ENCODE measurements at places on chromosomes 4 and X.

DNA sequence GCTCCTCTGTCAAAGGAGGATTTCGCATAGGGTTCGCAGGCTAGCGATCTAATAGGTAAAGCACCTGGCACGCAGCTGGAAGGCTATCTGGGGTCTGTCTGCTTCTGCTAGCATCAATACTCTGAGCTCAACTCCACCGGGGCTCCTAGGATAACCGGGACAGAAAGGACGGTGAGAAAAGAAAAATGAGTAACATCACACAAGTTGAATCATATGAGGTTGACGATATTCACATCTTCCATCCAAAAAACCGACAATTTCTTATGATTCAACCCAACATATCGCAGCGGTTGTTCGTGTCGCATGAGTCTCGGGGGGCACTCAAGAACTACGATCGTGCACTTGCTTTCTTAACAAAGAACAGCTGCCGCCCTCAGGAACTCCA is 1.8 kb downstream of the PROM1 start:
- DNase-seq = no peak

- no peak for DNase-seq
Observed at GRCh38 chrX:129661369-129661768, 6.6 kb upstream of the APLN start.

DNA sequence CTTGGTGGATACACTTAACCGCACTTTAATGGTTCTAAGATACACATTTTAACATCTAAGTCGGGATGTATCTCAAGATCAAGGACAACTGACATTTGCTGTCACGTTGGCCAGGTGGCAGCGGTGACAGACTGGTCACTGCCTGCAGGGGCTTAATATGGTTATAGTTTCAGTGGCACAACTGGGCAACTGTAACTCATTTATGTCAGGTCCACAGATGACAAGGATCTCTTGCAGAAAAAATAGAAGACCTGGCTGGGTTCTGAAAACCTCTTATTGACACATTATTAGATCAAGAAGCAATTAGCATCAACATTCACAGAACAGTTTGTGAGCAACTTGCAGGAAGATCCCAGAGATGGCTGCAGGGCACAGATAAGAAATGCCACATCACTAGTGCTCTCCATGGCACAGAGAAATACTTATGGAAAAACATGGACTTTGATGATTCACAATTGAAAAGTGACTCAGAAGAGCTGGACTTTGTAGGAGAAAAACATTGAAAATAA is 99.6 kb upstream of the SORBS2 start:
- no peak for DNase-seq

- DNase-seq = no peak
Observed at GRCh38 chr4:14303856-14304255, 676.3 kb upstream of the BOD1L1 start.

- DNase-seq = no peak
Observed at GRCh38 chr4:1686440-1687036, 2.4 kb upstream of the FAM53A start.

DNA sequence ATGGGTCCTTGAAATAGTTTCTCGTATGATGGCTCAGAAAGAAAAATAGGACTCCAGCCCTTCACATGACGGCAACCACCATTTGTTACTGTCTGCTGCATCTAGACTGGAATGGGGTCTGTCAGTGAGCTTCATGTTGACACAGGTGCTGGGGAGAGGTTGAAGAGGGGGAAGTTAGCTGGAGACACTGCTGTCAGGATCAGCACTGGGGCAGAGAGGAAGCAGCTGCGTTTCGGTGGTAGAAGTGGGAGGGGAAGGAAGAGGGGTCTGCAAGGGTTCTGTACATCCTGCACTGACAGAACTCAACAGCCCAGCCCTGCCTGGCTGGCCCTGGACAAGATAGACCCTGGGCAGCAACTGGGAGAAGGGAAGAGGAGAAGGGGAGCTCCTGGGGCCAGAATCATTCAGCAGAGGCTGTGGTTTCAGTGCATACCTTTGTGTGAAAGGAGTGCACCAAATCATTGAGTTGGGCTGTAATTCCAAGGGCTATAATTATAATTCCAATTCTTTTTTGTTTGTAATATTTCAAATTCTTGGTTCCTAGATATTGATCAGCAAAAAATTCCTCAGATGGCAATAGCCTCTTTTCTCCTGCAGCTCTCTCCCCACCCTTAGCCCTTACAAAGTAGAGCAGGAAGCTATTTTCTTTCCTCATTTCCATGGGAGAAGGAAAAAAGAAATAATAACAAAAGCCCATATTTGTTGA is 119.4 kb upstream of the C1GALT1C1 start:
- DNase-seq = no peak

- no peak for DNase-seq
Observed at GRCh38 chr4:82918091-82918490, 17.6 kb downstream of the THAP9 start.

- DNase-seq = no peak
Observed at GRCh38 chr4:160414496-160414895, 1311.6 kb downstream of the RAPGEF2 start.

DNA sequence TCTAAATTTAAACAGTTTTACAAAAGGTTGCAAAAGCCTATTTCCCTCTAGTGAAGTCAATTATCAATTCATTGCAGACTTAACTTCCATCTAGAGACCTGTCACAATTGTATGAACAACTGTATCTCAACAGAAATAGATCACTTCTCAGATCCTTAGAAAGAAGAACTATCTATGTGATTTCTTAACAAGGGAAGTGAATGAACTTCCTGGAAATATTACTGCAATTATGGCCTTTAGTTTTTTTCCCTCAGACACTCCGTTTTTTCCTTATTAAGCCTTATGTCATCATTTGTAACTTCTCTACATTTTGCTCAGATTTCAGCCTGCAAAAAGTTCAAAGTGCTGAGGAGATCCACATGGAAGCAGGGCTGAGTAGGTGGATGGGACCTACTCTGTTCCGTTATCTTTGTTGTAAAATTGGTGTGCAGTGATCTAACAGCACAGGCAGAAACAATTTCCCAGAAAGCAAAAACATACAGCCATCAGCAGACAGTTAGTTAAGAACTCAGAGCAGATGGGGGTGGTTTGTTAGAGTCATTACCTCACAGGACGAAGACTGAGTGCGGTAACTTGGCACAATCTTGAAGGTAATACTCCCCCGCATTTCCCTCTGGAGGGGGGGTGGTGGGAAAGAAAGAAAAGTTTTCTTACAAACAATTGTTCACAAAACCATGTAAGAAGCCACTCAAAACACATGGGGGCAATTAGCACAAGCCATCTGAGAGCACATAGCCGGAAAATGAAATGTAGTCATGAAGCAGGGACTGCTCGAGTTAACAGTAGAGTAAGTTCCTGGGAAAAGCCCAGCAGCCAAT is 112.3 kb downstream of the NYX start:
- DNase-seq = no peak

DNA sequence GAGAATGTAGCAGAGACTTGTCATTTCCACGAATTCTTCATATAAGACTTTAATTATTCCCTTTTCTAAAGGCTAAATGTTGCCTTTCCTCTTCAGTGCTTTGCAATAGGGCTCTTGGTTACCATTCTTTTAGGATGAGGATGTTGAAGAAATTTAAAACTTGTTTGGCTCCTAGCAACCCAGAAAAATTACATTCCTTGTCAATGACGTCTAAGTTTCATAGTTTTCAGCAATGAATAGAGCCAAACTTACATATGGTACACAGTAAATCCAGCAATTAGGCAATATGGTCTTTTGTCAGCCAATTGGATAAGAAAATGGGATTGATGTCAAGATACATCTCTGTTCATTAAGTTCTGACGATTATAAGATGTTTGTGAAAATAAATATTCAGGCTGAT is 1639.6 kb upstream of the PCDH10 start:
- DNase-seq = no peak

GRCh38 chr4:188008377-188008776 is 12.8 kb downstream of the ZFP42 start:
- DNase-seq = no peak

GRCh38 chrX:46582325-46582724 is 8.8 kb downstream of the CHST7 start:
- no peak for DNase-seq

DNA sequence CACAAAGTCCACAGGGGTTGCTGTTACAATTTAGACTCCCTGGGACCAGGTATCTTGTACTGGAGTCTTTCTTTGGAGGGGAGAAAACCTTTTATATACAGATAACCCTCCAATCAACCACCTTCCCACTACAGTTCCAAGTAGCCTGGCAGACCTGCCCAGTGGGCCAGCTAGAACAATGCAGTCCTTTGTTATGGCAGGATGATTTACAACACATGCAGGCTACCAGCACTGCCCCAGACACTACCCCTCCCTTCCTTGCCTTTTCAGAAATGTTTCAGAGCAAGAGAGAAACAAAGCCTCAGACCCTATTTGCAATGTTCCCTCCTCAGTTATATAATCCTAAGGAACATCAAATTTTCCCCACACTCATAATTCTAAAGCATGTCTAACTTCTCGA is 11.1 kb downstream of the RASL11B start:
- no peak for DNase-seq

DNA sequence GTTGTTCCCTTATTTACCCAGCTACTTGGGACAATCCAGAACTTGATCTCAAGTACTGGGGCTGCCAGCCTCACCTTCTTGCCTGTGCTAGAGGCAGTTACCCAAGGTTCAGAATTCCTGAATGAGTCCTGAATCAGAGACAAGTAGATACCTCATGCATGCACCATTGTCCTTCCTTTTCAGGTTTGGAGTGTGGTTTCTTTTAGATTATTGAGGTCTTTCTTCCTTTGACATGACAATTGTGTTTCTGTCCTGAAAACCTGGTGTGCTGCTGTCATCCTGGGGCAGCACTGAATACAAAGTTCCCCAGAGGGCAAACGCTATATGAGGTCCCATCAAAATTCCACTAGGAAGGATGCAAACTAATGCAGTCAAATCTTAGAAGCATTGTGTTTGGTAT is 3.5 kb downstream of the CXCL2 start:
- DNase-seq = no peak

- DNase-seq = no peak
Observed at GRCh38 chr4:184457535-184458249, 16.7 kb downstream of the IRF2 start.

All from activated CD4-positive, CD25-positive, alpha-beta regulatory T cell (primary cell).